ENCODE measurements at places on chromosomes 12 and 14.

- DNase-seq, result no peak
These were observed 1.5 kb downstream of the AMN start for GRCh38 chr14:102923925-102924486.

DNA sequence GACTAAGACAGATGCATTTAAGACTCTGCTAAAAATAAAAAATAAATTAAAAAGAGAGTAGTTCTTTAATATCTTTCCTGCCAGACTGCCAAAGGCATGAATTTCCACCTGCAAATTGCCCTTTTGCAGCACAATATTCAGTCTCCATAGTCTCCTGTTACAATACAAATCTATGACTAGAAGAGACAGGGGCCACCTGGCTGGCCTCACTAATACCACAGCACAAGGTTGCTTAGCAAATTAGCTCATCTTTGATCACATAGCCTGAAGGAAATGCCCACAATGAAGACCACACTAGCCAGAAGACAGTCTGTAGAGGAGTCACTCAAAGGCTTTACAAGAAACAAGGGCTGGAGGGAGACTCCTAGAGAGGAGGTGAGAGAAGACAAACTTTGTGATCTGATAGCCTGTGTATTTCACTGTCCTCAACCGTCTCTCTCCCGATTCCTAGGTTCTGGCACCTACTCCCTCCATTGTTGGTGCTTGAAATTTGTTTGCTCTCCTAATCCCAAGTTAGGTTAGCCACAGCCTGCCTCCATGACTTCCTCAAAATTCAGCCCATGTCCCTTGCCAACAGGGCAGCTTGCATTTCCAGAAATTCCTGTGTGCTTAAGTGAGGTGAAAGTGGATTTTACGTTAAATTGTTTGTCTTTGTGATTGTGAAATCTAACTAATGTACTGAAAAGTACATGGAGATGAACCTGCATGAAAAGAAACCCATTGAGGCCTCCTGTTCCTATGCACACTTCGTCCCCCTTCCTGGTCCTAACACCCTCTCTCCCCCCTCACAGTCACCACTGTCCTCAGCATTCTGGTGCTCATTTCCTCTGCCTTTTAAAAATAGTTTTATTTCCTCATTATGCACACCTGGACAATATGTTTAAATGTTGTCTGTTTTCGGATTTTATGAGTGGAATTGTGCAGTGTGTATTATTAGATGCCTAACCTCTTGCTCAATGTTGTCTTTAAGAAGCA is 88.7 kb upstream of the PLXNC1 start:
- DNase-seq, result no peak

DNA sequence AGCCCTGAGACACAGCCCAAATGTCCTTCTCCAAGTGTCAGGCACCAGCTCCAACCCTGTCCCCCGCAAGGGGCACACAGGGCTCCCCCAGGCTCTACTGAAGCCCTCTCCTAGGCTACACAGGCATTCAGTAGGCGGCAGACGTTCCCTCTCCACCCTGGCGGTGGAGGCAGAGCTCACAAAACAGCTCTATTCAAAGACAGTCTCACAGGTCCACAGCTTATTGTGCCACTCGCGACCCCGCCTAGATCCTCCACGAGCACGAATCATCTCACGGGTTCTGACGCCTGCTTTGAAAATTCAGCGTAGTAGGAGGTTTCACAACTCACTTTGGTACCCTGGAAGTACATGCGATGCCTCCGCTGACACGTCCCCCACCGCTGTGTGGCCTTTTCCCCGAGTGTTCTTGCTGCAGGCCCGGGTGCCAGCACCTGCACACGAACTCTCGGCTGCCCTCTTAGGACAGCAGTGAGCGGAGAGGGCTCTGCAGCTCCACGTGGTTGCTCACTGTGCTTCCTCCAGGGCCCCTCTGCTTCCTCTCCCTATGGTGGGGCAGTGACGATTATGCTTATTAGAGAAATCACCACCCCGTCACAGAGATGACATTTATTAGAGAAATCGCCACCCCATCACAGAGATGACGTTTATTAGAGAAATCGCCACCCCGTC is 78.5 kb downstream of the ADGRD1 start:
- no peak for DNase-seq

DNA sequence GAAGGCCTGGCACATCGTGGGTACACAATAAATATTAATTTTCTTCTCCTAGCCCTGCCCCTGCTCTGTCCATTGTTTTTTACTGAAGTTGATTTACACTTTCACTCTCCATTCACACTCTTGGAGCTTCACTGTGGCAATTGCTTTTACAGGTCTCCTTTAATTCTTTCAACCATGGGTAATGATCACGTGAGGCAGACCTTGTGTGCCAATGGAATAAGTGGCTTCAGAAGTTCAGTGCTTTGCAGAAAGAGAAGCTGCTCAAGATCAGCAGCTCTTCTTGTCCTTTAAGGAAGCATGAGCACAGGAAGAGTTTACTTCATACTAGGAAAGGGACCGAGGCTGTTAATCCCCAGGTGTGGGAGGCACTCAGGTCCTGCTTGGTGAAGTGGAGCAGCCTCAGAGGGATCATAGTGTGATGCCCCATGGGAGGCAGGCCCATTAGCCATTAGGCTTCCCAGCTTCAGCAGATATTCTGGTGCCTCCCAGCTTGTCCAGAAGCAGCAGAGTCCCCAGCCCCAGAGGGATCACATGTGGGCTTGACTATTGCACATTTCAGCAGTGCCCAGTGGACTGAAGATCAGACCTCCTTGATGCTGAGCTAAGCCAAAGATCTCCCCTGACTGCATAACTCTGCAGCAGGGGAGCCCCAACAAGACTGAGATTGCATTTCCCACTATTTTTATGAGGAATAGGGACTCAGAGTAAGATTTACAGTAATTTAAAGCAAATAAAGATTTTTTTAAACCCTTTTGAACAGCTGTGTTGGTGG is 5.0 kb upstream of the SLC35F4 start:
- DNase-seq, result no peak

- no peak for DNase-seq
These were observed 48.9 kb downstream of the SINHCAF start for GRCh38 chr12:31277081-31277480.

DNA sequence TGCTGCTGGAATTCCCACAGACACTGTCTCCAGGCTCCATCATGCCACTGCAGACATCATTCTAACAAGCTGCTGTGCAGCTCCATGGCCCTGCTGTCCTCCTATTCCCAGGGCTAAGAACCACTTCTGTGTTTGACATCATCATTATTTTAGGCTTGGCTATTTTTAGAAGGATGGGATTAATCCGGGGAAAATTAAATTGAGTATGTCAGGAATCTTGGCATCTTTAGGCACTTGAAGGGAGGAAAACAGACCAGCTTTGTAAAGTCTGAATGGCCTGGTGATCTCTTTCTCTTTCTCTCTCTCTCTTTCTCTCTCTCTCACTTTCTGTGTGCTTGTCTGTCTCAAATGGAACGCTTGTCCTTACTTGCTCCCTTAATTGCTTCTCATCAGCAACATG is 568.3 kb upstream of the FLRT2 start:
- peak; percentile 66 for DNase-seq

DNA sequence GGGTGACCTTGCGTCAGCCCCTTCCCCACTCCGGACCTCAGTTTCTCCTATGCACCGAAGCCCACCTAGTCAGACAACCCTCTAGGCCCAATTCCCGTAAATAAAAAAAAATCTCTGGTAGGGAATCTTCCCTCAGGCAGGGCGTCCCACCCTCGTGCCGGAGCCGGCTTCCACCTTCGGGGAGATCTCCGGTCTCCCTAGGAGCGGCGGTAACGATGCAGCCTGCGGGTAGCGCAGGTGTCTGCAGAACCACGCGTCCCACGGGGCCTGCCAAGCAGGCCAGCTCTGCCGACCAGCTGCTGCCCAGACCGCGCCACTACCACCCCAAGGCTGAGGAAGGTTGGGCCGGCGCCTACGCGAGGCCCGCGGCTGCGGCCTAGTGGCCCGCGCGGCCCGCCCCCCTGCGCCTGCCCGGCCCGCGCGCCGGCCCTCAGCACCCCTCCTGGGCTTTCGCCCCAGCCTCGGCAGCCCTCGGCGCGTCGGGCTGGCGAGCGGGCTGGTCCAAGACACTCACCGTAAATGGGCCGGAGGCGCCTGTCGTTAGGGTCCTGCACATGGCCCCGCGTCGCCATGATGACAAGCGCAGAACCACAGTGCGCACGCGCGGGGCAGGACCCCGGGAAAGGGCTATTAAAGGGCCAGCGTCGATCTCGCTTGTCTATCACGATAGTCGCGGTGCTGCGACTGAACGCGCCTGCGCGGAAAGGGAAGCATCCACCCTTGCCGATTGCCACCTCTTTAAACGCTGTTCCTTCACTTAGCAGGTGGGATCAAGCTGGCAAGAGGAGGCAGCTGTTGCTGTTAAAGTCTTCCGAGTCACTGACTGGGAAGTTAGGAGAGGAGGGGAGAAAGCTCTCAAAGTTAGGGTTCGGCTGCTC is at the start of gene NAA25:
NAA25 (minus strand) TSS at position 582 of the 878 bp plus-strand sequence; CDS start at position 572, 10 bp downstream.
- DNase-seq, result peak; percentile 88
